Bronchus fibroblast of lung (primary cell): ENCODE measurements at places on chromosomes 7 and 10. TPM values are rescaled to one million over a fixed set of nuclear protein-coding genes. Genes with fewer than 3 reads are reported as not detected.

MYH16 gene
- total RNA-seq, result under 0.01 TPM in 1 of 2 replicates, not detected in the other

PVRIG gene
- total RNA-seq, result not detected in 2 replicates

CALY gene
- 1.0 TPM in 1 of 2 replicates, not detected in the other for total RNA-seq

ZNF365 gene
- total RNA-seq, result 0.74 and 0.84 TPM in 2 replicates

MINDY4 gene
- total RNA-seq, result 5.1 and 6.7 TPM in 2 replicates

SEMA3D gene
- total RNA-seq, result 0.15 and 0.50 TPM in 2 replicates

SYT15 gene
- 0.59 TPM in 1 of 2 replicates, not detected in the other for total RNA-seq

GPRIN2 gene
- not detected in 2 replicates for total RNA-seq

KCNH2 gene
- total RNA-seq, result 0.15 TPM in 1 of 2 replicates, not detected in the other

FBXO24 gene
- total RNA-seq, result 0.50 and 1.0 TPM in 2 replicates

AGR2 gene
- total RNA-seq, result 0.74 TPM in 1 of 2 replicates, not detected in the other

SPDYE16 gene
- not detected in 2 replicates for total RNA-seq

C10orf105 gene
- total RNA-seq, result not detected in 2 replicates

MRLN gene
- not detected in 2 replicates for total RNA-seq

PRLHR gene
- total RNA-seq, result not detected in 2 replicates

SHTN1 gene
- 0.67 and 0.74 TPM in 2 replicates for total RNA-seq

PPP3CB gene
- total RNA-seq, result 14.9 and 16.5 TPM in 2 replicates

CNTNAP2 gene
- under 0.01 TPM in 1 of 2 replicates, not detected in the other for total RNA-seq

DENND2A gene
- 3.2 and 4.3 TPM in 2 replicates for total RNA-seq

LDB3 gene
- total RNA-seq, result 0.15 and 0.17 TPM in 2 replicates

GRM3 gene
- total RNA-seq, result not detected in 2 replicates

CASTOR2 gene
- 11.1 and 11.4 TPM in 2 replicates for total RNA-seq

TMEM196 gene
- under 0.01 TPM in 1 of 2 replicates, not detected in the other for total RNA-seq

NPFFR1 gene
- total RNA-seq, result not detected in 2 replicates

OLAH gene
- under 0.01 TPM in 1 of 2 replicates, not detected in the other for total RNA-seq

DDC gene
- not detected in 2 replicates for total RNA-seq

EBLN1 gene
- not detected in 2 replicates for total RNA-seq
